Stimulated activated CD4-positive, alpha-beta T cell treated with anti-CD3 and anti-CD28 coated beads, Interleukin-1b, Interleukin-23, amount 100 ng/mL, for 1 hour (primary cell): ENCODE measurements at places on chromosomes 12 and 14.

GRCh38 chr12:19994968-19995367 is 373.4 kb upstream of the PDE3A start:
- DNase-seq: no peak

DNA sequence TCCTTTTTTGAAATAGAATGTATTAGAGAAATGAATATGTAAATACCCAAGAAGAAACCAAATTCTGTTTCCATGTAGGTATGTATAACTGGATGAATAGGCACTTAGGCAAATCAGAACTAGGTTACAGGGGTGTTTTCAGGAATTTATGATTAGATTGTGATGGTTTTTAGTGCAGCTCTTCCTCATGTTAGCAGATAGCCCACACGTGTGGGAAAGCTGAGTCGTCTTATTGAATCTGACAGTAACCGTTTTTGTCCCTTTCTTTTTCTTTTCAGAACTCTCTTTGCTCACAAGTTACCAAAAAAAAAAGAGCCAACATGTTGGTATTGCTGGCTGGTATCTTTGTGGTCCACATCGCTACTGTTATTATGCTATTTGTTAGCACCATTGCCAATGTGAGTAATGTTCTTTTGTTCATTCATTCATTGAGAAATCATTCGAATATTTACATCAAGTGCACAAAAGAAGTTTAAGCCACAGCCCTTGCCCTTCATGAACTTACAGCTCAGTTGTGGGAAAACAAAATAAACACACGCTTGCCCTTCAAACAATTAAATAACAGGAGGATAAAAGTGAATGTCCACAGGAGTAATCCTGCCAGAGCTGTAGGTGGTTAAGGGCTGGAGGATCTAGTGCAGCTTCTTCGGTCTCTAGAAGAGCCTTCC is 14.8 kb downstream of the EMP1 start:
- DNase-seq: no peak

- no peak for DNase-seq
Measured at GRCh38 chr14:64611358-64612020, 61.7 kb downstream of the PPP1R36 start.

DNA sequence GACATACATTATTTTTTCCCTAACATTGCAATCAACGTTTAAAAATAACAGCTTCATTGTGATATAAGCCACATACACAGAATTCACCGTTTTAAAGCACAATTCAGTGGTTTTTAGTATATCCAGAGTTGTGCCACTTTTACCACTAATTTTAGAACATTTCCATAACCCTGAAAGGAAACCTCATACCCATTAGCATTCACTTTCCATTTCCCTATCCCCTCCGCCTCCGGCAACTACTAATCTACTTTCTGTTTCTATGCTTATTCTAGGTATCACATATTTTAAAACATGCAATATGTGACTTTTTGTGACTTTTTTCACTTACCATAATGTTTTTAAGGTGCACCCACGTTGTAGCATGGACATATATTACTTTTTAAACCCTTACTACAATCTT is 55.6 kb upstream of the ISM2 start:
- DNase-seq: no peak

DNA sequence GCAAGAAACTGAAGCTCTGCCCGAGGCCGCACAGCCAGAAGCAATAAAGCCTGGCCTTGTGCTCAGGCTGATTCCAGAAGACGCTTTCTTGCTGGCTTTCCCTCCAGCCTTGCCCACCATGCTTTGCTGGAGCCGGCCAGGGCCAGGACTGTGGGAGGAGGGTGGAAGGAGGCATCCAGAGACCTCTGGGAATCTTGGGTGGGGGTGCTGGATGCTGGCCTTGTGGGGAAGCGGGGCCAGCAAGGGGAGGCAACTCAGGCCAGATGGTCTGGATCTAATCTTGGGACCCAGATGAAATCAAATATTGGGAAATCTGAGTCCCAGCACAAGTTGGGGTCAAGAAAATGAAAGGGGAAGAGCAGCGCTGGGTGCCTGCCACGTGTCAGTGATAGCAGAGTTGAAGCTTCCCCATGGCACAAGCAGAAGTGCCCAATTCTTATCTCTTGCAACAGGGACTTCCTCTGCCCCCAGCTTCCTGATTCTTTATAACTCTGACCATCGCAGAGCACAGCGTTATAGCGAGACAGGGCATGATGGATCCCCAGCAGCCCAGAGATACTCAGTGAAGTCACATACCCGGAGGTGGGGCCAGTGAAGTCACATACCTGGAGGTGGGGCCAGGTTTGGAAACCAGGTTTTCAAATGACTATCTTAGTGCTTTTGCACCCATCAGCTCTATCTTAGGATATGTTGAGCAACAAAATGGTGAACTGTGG is 6.4 kb upstream of the RABGGTA start:
- no peak for DNase-seq

DNA sequence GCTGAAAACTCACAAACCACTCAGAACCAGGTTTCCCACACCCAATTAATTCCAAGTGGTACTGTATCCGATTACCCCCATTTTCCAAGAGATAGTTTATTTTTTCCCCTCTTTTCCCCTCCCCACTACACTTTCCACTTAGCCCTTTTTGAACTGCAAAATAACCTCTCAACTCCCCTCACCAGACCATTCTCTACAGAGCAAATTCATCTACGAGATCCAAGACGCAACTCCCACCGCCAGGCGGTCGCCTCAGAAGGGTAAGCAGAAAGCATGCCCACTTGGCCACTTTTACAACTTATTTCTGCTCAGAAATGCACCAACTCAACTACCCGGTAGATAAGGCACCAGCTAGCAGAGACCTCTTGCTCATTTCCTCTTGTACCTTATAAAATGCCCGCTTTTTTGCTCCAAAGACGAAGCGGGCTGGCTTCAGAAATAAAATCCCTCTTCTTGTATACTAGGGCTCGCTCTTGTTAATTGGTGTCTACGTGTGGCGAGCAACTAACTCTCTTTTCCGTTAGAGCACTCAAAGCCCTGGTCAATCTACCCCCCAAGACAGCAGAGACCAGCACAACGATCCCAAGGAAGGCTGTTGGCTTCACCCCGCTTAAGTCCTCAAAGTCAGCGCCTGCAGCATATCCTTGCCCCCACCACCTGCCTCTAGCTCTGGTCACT is 910 bp upstream of the SRP54 start:
- no peak for DNase-seq

GRCh38 chr12:106710143-106710893 is 64.2 kb upstream of the RIC8B start:
- DNase-seq: no peak

DNA sequence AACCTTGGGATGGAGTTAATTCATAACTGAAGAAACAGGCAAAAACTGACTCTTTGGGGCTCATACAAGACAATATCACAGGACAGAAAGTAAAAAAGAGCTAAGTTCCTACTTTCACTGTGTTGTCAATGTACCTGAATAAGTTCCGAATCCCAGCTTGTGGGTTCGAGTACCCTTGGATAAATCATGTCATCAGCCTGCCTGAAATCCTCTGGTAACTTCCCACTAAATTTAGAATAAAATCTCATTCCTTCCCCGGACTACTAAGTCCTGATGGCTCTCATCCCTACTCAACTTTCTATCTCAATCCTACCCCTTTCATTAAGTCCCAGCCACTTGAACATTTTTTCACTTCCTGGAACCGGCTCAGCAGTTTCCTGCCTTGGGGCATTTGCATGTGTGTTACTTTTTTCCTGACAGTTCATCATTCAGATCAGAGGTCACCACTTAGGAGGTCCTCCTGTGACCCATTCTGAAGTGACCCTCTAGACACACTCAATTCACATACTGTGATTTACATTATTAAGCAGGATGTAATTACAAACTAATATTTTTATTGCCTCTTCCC is 12.7 kb downstream of the ERP29 start:
- DNase-seq: no peak

GRCh38 chr12:53775478-53776145 is 23.8 kb upstream of the CISTR start:
- DNase-seq: no peak

DNA sequence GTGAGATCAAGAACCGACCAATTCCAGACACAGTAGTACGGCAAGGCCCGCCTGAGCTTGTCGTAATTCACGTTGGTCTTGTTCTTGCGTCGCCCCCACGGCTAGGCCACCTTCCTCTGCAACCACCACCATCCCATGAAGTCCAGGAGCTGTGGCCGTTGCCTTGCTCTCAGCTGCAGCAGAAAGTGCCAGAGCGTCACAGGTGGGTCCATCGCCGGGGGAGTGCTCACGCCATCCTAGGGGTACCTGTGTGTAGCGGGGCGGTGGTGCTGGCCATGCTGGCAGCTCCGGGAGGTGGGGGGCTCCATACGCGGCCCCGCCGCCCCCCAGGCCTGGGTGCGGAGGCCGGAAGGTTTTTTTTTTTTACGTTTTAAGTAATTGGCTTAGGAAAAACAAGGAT is 23.1 kb downstream of the TMEM121 start:
- DNase-seq: no peak

DNA sequence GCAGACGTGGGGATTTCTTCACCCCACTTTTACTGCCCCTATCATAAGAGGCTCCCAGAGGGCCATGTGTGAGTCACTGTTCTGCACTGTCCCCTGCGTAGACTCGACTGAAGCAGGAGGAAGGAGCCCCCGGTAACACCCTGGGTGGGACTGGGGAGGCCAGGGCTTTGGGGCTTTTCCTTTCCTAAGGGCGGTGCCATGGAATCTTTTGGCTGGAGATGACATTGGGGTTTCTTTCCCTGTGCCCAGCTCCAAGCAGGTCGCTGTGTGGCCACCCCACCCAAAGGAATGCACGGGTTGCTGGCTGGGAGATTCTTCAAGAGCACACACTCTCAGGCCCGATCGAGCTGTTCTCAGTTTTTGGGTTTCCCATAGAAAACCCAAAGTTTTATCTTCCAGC is 62.3 kb upstream of the RIN3 start:
- DNase-seq: no peak

DNA sequence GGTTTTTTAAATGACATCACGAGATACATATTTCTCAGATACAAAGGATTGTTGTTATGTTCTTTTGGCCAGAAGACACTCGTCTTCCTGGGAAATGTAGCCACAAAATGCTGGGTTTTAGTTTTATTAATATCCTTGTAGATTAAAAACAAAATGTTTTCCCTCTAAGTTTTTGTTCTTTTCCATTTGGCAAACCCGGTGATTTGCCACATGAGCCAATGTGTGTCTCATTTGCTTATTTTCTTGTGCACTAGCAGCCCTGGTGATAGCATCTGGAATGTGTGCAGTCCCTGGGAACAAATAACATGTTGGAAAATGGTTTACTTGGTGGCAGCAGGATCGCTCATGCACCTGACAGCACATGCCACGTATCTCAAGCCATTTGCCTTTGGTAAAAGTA is 61.0 kb downstream of the HMGA2 start:
- DNase-seq: no peak

DNA sequence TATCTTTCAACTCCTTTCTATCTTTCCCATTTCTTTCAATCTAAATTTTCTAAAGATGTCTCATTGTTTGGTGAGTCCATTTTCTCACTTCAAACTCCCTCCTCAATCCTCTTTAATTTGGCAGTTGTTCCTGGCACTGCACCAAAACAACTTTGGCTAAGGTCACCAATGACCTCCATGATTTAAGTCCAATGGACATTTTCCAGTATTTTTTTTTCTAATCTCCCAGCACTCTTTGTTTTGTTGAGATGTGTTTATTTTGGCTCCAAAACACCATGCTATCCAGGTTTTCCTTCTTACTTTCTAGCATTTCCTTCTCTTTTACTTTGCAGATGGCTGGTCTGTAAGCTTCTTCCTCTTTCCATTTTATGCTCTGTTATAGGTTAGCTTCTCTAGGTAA is 42.5 kb upstream of the OTOGL start:
- DNase-seq: no peak

GRCh38 chr12:29132316-29132715 is 16.8 kb upstream of the FAR2 start:
- DNase-seq: no peak

- DNase-seq: no peak
Measured at GRCh38 chr12:33427071-33427470, 12.5 kb downstream of the SYT10 start.

- no peak for DNase-seq
Measured at GRCh38 chr12:48031135-48031960, 27.1 kb upstream of the COL2A1 start.

GRCh38 chr12:121241156-121241970 is 31.4 kb downstream of the P2RX4 start:
- no peak for DNase-seq

GRCh38 chr12:127130506-127131124 is 1136.4 kb upstream of the TMEM132C start:
- DNase-seq: no peak

DNA sequence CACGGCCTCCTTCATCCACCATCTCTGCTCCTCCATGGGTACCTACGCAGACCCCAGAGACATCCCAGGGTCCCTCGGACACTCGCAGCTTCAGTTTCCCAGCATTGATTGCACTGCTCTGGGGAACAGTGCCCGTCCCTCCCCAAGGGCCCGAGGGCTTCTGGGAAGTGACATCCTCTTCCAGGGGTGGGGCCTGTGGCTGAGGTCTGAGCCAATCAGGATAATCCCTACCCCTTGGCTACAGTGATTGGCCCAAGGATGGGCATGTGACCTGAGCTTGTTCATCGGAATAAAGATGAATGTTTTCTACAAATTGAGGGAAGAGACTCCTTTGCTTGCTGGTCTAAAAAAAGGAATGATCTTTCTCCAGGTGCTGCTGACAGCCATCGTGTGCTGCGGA is 37.3 kb upstream of the MYL2 start:
- DNase-seq: no peak

DNA sequence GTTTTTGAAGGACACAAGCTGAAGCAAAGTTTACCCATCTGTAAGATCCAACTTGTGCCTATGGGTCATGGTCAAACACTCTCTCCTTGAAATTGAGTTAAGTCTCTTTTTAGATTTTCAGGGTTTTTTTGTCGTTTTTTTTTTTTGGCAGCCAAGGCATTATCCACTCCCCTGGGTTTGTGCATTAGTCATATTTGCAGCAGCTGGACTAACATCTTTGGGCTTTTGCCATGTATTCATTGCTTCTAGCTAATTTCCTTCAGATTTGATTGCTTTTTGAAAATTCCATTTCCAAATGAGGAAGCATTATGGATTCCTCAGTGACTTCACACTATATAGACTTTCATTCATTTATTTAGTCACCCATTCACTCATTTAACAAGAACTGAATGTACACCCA is 80.3 kb upstream of the SRRM4 start:
- DNase-seq: no peak

- no peak for DNase-seq
Measured at GRCh38 chr12:93198086-93198485, 179.6 kb upstream of the NUDT4 start.

DNA sequence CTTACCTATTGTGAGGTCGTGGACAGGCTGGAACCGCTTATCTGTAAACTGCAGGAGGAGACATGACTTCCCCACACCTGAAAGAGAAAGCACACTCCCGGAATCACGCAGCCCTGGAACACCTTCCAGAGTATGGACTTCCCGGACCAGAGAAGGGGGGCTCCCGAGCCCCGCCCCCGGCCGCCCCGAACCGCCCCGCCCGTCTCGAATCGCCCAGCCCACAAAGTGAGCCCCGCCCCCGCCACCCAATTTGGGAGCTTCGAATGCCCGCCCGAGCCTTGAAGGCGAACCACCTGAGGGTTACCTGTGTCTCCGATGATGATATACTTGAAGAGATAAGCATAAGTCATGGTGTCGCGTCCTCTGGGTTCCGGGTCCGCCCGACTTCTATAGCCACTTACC is 235 bp downstream of the RAB2B start:
- peak; percentile 48 for DNase-seq

DNA sequence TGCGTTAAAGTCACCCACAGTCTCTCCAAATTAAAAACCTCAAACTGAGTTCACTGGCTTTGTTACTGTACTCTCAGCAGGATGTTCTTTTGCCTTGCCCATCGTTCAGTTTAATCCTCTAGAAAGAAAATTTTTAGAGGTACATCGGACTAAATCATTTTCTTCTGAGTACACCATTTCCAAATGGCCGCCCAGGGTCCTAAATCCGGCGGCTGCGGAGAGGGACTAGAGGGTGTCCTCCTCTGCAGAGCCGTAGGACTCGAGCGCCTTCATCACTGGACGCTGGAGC is 1.4 kb downstream of the LIN7A start:
- no peak for DNase-seq
